ENCODE measurements at places on chromosomes 7 and 10. TPM values are rescaled to one million over a fixed set of nuclear protein-coding genes. Genes with fewer than 3 reads are reported as not detected.

The UNCX gene
- total RNA-seq = not detected

The SYT15B gene
- not detected for total RNA-seq

The XRCC2 gene
- 0.26 TPM for total RNA-seq

The C10orf105 gene
- total RNA-seq = under 0.01 TPM

The TMEM229A gene
- not detected for total RNA-seq

The NOS3 gene
- 0.17 TPM for total RNA-seq

The CCT6A gene
- 178 TPM for total RNA-seq

The CRTAC1 gene
- not detected for total RNA-seq

The TRPV6 gene
- total RNA-seq = not detected

The MYH16 gene
- total RNA-seq = not detected

The CPEB3 gene
- total RNA-seq = 0.43 TPM
